ENCODE measurements at places on chromosomes 11 and 22.

- DNase-seq, result no peak
Measured at GRCh38 chr11:10676919-10677318, 16.6 kb downstream of the IRAG1 start.

DNA sequence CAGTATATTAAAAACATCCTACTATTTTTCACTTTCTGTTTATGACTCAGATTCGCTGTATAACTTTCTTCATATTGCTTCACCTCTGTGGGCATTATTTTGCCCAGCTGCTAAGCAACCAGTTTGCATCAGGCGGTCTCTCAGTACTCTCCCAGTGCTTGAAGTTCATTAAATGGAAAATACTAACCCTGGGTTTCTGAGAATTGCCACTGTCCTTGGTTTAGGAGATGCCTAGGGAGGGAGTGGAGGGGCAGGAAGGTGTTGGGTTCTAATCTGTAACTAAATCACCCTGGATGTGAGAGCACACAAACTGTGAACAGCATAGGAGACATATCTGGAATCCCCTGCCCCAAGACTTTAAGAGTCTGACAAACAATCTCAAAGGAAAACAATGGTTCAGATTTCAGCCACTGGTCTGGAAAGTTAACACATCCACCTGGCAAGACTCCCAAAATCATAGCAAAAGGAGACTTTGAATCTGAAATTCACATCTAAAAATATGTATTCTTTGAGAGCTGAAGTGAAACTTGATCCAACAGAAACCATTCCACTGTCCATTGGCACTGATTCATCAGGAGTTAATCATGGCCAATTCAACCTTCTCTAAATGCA is 540.0 kb downstream of the SOX6 start:
- peak; percentile 64 for DNase-seq

DNA sequence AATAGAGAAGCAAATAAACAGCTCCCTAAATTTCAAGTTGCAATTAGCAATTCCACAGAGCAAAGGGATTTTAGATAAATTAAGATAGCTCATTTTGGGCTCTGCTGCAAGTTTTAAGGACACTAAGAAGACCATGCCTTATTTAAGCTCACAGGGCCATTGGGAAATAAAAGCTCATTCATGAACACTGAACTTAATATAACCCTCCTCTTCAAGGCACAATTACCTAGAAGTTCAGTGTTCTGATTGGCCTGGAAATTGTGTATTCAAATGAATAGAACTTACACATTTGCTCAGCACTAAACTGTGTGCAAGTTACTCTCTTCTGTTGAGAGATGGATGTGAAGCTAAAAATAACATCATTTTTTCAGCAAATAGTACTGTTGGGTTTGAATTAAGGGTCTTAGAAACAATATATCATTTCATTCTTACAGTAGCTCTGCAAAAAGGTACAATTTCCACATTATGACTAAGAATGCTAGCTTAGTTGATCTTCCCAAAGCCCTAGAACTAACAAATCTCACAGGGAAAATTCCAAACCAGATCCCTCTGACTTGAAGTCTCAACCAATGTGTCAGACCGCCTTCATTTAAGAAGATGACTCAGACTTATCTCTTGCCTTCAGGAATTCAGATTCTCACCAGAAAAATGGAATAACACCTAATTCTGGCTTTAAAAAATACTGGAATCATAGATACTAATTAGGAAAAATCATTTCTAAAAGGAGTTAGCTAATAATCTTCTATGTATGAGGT is 87.4 kb upstream of the LRRC55 start:
- DNase-seq, result no peak

- DNase-seq, result no peak
Measured at GRCh38 chr11:132022733-132023478, 652.5 kb downstream of the NTM start.

DNA sequence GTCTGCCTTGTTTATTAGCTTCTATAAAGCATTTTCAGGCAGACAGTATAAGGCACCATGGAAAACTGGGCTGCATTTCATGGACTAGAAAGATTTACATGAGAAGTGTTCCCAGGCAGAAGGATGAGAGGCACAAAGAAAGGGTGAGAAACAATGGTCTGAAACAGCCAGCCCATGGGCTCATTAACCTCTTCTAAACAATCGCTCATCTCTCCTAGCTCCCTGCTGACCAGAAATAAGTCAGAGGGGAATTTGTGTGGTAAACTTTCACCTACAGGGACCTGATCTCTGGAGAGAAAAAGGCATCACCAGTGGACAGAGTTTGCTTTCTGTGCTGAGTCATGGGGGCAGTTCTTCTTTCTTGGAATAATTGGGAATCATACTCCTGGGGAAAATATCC is 51.8 kb upstream of the KIRREL3 start:
- no peak for DNase-seq

GRCh38 chr22:36211237-36211861 is 9.7 kb upstream of the APOL4 start:
- no peak for DNase-seq

DNA sequence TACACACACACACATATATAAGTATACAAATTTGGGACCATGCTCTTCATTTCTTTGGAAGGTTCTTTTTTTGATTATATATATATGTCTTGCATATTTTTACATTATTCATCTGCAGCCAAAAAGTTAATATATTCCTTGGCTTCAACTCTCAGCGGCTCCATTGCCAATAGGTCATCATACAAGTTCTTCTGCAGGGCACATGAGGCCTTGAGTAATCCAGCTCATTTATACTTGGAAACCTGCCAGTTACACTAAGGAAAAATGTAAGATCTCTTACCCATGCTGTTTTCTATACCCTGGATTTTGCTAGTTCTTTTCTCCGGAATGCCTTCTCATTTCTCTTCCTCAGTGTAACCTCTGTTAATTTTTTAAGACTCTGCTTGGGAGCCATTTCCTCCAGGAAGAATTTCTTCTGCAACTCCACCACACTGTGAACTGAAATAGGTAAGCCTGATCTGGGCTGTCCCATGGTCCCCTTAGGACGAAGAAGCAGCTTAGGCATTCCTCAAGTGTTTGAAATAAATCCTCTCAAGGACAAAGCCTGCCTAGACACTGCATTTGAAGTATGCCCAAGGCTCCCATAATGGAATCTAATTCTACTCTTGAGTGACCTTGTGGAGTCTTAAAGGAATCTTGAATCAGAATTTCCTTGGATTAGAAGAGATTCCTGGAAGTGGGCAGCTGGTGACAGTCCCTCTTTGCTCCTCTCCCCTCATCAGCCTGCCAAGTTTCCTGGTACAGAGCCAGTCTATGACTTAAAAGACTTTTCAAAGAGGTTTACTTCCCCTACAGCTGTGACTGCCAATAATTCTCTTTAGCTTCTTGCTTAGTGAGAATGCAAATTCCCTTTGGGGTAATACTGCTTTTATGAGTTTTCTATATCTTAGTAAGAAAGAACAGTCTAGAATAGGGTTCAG is 182.8 kb downstream of the C11orf87 start:
- no peak for DNase-seq

- DNase-seq, result no peak
Measured at GRCh38 chr11:77517753-77518152, 43.9 kb upstream of the PAK1 start.

DNA sequence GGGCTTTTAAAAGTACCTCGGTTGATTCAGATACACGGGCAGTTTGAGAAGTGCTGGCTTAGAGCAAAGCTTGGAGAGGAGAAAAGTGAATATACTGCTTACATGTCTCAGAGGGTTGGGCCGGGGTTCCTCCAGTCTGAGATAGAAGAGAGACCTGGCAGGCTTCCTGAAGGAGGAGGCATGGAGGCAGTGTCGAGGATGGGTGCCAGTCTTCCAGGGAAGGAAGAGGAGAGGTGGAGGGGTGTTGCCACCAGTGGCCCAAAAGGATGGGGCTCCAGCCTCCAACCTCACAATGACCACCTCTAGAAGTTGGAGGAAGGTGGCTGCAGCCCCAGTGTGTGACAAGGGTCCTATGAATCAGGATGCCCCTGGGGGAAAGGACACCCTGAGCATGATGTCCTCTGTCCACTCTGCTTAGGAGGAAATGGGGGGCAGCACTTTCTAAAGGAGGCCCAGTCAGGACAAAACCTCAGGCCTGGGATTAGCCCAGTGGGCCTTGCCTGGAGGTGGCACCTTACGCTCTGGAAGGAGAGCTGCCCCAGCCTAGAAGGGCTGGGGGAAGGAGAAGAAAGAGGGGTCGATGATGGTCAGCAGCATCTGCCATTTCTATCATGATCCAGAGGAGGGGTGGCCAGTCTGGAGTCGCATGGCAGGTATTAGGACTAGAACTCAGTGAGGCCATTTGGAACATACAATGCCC is 65.2 kb downstream of the CD82 start:
- no peak for DNase-seq

- DNase-seq, result no peak
Measured at GRCh38 chr11:33290319-33290718, 33.1 kb downstream of the HIPK3 start.

- DNase-seq, result no peak
Measured at GRCh38 chr11:100442017-100442416, 245.1 kb upstream of the ARHGAP42 start.

- DNase-seq, result no peak
Measured at GRCh38 chr11:108596701-108597100, 3.1 kb upstream of the EXPH5 start.

GRCh38 chr11:73590991-73591390 is 6.9 kb downstream of the FAM168A start:
- DNase-seq, result no peak

- peak; percentile 57 for DNase-seq
Measured at GRCh38 chr22:42357634-42358296, 74.4 kb downstream of the NFAM1 start.

GRCh38 chr11:125451400-125452124 is 44.5 kb downstream of the FEZ1 start:
- no peak for DNase-seq

DNA sequence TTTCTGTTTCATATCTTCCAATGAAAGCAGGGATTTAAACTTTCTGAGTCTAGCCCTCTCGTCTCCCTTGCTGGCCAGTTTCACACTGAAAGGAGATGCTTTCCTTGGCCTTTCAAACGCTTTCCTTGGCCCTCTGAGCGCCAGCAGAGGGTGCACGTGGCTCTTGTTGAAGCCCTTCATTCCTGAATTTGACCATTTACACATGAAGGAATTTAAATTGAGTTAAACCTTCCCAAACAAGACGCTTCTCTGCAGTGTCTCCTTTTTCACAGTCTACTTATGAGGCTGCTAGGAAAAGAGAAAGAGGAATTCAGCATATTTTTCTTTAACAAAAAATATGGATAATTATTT is 21.6 kb downstream of the NNMT start:
- no peak for DNase-seq

DNA sequence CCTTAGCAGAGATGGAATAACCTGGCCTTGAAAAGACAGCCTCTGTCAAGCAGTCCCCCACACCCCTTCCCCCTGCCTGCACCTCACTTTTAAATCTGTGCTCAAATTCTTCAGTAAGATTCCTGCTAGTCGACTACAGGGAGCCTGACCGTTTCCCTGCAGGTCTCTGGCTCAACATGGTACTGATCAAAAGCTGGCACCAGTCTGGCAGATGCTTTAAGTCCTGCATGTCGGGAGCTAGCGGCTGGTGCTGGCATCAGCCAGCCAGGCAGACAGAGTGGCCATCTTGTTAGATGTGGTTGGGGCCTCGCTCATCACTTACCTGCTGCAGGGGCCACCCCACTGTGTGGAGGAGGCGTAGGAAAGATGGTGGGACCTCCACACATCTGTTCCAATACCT is 204.4 kb upstream of the SORL1-AS1 start:
- DNase-seq, result no peak

DNA sequence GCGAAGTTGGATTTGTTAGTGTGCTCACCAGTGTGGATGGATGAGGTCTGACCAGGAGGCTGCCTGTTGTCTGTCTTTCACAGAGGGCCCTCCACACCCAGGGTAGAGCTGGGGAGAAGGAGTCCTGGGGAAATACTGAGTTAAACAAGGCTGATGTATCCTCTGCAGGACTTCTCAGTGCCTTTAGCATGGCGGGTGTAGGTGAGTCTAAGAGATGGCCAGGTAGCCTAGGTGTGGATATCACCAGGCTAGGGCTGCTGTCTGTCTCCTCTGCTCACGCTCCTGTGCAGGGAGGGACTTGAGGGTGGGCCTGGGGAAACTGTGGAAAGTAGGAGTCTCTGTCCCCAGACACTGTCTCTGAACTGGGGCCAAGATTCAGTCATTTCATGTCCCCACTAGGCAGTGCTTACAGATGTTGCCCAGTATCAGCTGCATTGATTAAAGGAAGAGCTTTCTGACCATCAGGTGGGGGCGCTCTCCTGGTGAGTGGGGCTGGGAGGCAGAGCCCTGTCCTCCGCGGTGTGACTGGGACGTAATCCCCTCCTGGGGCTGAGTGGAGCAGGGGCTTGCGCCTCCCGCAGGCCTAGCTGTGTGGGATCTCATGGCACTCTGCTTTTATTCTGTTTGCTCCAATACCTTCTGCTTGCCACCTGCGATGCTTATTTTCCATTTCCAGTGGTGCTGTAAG is 35.5 kb upstream of the CCDC188 start:
- no peak for DNase-seq

DNA sequence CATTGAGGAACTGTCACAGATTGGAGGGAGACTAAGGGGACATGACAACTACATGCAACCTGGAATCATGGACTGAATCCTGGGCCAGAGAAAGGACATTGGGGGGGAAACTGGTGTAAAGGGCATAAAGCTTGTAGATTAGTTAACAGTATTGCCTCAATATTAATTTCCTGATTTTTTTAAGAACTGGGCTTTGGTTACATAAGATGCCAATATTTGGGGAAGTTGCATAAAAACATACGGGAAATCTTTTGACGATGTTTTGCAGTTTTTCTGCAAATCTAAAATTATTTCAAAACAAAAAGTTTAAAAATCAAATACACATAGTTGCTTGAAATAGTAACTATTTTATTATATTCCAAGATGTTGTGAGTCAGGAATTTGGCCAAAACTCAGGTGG is 2.9 kb upstream of the FOLR3 start:
- no peak for DNase-seq

DNA sequence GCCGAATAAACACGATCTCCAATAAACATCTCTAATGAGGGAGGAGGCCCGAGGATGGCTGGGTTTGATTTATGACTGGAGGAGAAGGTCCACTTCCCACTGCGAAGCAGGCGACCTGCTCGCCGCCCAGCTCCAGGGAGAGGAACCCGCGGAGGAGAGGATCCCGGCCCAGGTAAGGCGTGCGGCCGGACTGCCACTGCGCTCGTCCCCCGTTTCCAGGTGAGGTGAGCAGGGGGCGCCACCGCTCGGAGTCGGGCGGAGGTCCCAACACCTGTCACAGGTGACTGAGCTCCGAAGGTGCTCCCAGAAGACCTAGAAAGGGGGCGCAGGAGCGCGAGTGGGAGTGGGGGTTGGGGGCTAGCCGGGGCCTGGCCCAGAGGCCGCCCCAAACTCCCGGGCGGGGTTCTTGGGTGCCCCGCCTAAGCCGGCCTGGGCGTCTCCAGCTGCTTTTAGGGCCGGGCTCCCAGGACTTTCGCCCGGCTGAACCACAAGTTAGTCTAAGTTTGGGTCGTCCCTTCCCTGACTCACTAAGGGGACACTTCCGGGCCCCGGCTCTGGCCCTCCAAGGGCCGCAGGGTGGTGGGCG is 5.4 kb upstream of the PAX6 start:
- no peak for DNase-seq

GRCh38 chr11:121465709-121466062 is 12.9 kb upstream of the SORL1-AS1 start:
- DNase-seq, result no peak

All from PC-9 (cell line).